T-helper 9 cell (primary cell): ENCODE measurements at places on chromosomes 4 and X.

DNA sequence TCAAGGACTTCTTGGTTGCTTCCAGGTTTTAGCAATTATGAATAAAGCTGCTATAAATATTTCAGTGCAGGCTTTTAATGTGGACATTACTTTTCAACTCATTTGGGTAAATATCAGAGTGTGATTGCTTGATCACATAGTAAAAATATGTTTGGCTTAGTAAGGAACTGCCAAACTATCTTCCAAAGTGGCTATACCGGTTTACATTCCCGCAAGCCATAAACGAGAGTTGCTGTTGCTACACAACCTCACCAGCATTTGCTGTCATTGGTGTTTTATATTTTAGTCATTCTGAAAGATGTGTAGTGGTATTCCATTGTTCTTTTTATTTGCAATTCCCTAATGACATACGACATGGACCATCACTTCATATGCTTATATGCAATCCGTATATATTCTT is 30.9 kb upstream of the SPOCK3 start:
- DNase-seq: no peak

DNA sequence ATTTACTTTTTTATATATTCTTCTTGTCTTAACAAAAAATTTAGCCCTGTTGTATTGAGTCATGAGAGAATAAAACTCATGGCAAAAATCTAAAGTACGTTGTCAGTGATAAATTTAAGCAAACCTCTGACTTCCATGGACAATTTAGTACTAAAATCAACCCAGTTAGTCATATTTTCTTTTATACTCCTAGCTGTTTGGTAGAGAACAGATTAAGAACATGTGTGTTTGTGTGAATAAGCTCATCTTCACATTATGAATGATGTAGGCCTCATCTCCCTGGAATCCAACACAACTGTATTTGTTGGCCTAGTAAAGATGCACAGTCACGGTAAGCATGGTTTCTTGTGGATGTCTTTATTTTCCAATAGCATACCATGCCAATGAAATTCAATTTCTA is 40.8 kb upstream of the FAM47B start:
- no peak for DNase-seq

DNA sequence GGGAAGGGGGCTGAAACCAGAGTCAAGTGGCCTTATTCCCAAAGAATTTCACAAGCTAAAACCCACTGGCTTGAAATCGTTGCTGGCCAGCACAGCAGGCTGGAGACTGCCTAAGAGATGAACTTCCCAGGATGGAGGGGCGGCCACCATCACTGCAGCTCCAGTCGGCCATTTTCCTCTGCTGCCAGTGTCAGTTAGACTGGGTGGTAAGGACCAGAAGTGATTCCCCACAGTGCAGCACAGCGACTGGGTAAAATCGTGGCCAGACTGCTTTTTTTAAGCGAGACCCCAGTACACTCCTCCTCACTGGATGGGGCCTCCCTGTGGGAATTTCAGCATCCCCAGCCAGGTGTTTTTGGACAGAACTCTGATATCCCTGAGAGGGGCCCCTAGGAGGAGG is 428.0 kb downstream of the SPIN4 start:
- DNase-seq: no peak

- DNase-seq: no peak
Observed at GRCh38 chr4:637536-638280, 12.3 kb downstream of the PDE6B start.

DNA sequence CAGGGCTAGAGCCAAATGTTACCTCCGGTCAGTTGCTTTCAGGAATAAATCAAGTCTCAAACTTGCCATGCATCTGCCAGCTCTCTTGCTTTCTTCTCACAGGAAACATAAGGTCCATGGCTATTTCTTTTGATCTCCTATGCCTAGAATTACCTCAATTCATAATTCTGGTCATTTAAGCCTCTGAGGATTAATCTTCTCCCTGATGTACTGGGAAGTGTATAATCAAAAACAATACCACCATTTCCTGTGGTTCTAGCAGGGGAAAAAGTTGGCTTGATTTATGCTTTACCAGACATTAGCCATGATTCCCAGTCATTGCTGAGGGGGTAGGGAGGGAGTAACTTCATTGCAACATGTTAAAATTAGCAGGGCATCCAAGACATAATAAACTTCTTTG is 268.7 kb upstream of the EMCN start:
- no peak for DNase-seq

- no peak for DNase-seq
Observed at GRCh38 chr4:147339100-147339499, 141.8 kb upstream of the EDNRA start.

GRCh38 chr4:79528241-79528706 is 120.2 kb upstream of the GK2 start:
- DNase-seq: no peak

GRCh38 chr4:2927696-2928075 is 35.5 kb downstream of the NOP14 start:
- no peak for DNase-seq

DNA sequence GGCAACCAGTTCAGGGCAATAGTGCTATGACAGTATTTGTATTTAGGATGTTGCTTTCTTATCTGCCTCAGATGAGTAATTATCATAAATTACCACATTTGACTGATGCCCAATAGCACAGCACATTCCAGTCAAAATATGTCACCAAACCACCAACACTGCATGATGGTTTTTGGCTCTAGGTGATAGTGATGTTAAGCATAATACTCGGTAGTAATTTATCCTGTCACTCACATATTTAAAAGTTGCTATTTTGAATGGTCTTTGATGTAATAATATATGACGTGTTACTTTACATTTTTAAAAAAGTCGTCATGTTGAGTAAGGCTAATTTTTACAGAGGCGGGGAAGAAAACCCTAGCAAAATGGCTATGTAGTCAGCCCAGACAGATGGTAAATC is 42.5 kb downstream of the UNC5C start:
- no peak for DNase-seq

DNA sequence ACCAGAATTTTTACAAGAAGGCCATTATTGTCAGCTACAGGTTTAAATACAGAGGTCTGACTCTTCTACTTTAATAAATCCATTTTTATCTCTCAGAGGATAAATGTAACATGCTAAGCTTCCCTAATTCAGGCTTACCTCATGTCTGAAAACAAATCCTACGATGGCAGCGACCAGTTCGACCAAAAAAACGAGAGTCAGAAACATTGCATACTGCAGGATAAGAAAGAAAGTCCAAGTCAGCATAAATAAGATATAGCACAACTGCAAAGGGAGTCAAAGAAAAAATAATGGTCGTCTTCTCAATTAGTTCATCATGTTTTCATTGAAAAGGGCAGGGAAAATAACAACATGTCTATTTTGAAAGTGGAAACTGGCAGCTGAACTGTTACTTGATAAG is 1.6 kb downstream of the TSPAN6 start:
- no peak for DNase-seq

DNA sequence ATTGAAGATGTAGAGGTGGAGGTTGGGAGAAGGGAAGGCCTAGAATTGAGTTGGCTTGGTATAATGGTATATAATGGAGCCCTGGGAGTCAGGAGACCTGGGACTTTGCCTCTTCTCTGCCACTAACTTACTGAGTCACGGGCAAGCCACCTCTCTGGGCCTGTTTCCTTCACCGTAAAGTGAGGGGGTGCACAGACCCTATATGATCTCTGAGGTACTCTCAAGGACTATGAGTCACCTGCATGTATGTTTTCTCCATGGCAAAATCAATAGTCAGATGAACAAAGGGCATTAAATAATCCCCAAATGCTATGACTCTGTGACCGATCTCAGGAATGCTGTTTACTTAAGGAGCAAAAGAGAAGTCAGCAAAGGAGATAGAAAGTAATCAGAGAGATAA is 5.1 kb downstream of the P2RY4 start:
- DNase-seq: no peak

DNA sequence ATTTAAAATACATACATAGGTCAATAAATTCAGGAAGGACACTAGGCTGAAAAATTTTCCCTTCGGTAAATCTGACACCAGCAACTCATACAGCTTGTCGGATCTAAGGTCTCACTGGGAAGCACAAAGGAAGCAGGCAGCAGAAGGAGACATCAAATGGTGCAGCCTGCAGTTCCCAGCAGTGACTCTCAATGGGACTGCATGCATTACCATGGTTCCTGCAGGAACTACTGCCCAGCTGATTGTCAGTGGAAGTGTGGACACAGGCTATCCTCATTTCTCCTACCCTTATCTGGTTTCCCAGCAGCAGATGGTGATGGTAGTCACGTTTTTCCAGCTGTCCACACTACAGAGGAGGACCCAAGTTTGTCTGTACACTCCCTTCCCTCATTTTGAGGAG is 113.3 kb downstream of the PPP1R2C start:
- DNase-seq: no peak

DNA sequence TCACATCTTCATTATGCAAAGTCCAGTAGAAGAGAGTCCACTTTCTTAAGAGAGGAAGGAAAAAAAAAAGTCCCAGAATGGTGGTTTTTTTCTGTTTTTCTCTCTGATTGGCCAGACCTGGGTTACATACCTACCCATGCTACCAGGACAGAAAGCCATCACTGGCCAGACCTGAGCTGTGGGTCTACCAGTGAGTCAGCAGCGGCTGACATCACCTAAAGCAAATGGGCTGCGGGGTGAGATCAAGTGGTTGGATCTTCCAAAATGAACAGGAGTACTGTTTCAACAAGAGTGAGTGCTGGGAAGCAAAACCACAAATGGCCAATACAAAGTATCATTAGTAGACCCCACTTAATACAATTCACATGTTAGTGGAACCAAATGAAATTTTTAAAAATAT is 1.6 kb upstream of the NDST3 start:
- no peak for DNase-seq

- DNase-seq: no peak
Observed at GRCh38 chr4:121706595-121707021, 9.8 kb upstream of the ANXA5 start.

DNA sequence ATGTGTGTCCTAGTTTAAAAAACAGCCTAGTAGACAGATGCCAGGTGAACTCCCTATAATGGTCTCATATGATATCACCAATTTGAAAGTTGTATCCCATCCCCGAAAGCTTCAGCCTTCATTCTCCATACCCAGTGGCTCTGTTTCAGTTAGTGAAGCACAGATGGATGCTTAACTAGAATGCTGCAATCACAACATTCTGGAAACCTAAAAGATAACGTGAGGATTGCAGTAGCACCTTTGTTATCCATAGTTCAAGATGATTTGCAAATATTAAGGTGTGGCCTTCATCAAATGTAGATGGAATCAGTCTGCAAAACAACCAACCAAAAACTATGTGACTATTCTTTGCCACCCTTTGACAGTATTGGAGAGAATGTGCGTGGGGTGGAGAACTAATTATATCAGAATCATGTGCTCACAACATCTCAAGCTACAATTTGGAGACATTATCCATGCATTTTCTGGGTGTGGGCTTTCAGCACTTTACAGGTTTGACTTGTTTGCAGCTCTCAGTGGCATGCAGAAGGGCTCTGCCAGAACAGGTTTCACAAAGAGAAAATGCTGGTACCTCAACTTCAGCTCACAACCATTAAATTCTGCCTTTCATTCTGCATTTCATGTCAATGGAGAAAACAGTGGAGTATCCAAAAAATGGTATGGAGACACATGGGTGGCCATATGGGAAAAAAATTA is 18.3 kb upstream of the PPID start:
- no peak for DNase-seq

DNA sequence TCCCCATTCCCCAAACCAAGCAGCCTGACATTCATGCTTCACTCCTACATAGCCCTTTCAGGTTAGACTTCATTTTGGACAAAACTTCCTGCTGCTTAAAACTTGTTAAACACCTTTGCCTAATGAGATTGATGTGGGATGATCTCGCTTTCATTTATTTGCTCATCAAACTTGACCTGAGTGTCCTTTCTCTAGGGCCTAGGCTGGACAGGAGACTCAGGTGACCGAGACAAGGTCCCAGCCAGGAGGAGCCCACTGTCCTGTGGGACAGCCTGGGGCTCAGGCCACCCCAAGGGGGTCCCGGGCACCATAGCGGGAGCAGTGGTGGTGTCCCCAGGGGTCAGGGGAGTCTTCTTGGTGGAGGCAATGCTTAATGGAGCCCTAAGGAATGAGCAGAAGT is 23.7 kb upstream of the PSAPL1 start:
- no peak for DNase-seq
